ENCODE measurements at places on chromosomes 11 and 22.
A peak's percentile ranks its signal among the peaks of the same experiment; 100 is the strongest.

- no peak for DNase-seq
Measured at GRCh38 chr11:8250434-8250833, 13.2 kb downstream of the LMO1 start.

DNA sequence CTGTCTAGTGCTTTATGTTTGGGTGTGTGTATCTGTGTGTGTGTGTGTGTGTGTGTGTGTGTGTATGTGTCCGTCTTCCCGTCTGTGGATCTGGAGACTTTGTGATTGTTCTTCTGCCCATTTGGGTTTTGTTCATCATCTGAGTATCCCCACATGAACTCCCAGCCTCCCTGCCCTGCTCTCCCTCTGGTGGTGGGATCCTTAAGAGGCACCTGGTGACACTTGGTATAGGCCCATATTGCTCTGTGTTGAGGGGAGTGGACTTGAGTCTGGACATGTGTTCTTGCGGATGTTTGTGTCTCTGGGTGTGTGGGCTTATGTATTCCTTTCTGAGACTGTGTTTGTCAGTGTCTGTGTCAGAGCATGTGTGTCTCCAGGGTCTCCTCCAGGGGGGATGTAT lies 15.3 kb downstream of the RCOR2 start:
- no peak for DNase-seq

GRCh38 chr11:95586155-95586554 lies 203.4 kb downstream of the FAM76B start:
- no peak for DNase-seq

DNA sequence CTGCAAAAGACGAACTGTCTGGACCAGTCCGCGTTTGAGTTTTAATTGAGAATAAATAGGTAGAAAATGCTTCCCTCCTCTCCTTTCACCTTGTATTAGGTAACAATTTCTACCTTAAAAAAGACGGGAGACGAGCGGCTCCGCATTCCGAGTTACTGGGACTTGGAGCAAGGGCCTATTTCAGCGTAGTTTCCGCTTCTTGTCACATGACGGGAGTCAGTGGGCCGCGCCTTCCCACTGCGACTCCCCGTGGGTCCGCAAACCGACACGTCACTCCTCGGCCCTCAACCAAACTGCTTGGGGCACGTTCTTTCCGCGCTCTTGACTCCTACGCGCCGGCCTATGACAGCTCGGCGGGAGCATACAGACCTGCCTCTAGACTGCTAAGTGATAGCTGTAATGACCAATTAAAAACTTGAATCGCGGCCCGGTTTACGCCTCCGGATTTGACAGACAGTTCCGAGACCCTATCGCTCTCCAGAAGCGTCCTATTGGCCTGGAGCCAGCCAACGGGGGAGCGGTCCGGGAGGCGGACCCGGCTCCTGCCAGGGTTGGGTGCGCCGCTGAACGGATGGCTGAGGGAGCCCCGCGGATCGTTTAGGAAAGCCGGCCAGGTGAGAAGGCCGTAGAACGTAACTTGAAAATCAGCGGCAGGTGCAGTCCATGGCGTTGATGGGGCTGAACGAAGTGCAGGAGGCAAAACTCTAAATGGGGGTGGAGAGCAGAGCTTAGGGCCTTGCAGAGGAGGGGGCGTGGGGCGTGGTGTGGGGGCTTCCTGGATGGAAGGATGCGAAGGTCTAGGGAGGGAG lies at the start of gene STT3A:
STT3A (plus strand) TSS at position 548 of the 809 bp plus-strand sequence. CDS start 3,064 bp downstream, outside the sequence.
- DNase-seq, result peak; percentile 99

DNA sequence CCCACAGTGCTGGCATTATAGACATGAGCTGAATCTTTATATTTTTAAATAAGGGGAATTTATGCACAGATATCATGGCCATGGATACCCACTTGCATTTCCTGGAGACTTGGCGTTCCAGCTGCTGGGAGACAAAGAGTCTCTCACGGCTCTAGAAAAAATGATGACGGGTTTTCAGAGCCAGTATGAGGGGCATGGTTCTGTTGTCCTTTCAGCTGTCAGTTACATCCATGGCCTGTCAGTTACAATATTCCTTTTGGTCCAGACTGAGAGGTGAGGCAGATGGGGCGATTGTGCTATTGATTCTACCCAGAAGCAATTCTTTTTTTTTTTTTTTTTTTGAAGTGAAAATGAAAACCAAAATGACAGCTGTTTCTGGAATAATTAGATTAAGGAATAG lies 29.7 kb downstream of the USH1C start:
- DNase-seq, result no peak
